T-helper 2 cell treated with Interferon-gamma antibody and Interleukin-4, amounts not matched to agents 5 μg/mL and 100 μg/mL, for 36 hours (primary cell): ENCODE measurements at places on chromosomes 5 and 9.

DNA sequence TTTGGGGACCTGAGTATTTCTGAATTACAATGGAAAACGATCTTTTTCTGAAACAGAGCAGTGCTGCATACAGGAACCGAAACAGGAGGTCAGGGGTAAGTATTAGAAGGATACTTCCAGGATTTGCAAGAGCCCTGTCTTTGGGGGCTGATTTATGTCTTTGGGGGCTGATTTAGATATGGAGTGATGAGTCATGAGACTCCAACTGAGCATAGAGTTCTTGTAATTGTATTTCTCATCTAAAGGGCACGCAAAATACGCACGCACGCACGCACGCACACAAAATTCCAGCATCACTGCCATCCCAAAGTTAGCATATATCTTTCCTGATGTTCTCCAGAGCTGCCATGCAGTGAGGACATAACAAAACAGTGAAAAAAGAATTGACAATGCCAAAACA, 414.8 kb upstream of the CCNH start:
- H3K4me3 ChIP-seq = no peak overlapping the region
- DNase-seq = no peak
- no peaks in the 10 kb centered on the region for H3K4me1 ChIP-seq
- H3K36me3 ChIP-seq = no peaks in the 10 kb centered on the region

DNA sequence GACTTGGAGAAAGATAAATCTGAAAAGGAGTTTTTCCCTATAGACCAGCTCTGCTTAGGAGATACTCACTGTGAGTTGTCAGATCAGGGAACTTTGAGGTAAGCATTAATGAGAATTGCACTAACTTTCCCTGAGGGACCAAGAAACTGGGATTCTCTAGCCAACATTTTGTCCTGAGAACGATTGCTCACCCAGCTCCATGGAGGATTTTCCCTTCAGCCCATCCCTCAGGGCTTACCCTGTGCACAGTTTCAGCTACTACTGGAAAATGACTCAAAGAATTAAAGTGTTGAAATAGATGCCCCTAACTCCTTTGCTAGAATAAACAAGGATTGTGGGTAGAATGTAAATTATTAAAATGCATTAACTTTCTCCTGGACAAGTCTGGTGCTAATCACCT, 237.2 kb upstream of the IL12B start:
- no peak overlapping the region for H3K4me3 ChIP-seq
- no peak for DNase-seq
- no peaks in the 10 kb centered on the region for H3K36me3 ChIP-seq
- H3K4me1 ChIP-seq = no peaks in the 10 kb centered on the region
- peaks cover 7% of the 10 kb centered on the region for H3K27me3 ChIP-seq

- H3K27ac ChIP-seq = no peak overlapping the region
- H3K4me1 ChIP-seq = no peaks in the 10 kb centered on the region
- no peaks in the 10 kb centered on the region for H3K27me3 ChIP-seq
These were observed 197.5 kb downstream of the TRPM3 start for GRCh38 chr9:70923961-70924360.

GRCh38 chr5:170307575-170308465, 10.2 kb upstream of the LCP2 start:
- H3K27ac ChIP-seq = peak overlapping the region; percentile 6
- DNase-seq = no peak
- no peaks in the 10 kb centered on the region for H3K36me3 ChIP-seq

DNA sequence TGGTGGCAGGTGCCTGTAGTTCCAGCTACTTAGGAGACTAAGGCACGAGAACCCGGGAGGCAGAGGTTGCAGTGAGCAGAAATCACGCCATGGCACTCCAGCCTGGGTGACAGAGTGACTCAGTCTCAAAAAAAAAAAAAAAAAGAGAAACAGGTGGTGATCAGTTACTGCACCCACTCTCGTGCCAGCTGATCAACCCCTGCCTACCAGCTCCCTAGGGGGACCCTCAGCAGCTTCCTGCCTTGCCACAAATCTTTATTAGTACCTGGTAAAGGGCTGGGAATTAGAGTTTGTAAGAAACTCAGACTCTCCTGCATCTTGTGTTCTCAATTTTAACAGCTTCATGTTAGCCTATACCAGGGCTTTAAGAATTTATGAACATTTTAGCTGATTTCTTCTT, 914.9 kb downstream of the EFNA5 start:
- H3K4me3 ChIP-seq = no peak overlapping the region
- DNase-seq = no peak
- no peak overlapping the region for H3K27ac ChIP-seq
- H3K36me3 ChIP-seq = no peaks in the 10 kb centered on the region
- no peaks in the 10 kb centered on the region for H3K27me3 ChIP-seq

- H3K4me1 ChIP-seq = no peaks in the 10 kb centered on the region
- no peak for DNase-seq
- no peaks in the 10 kb centered on the region for H3K27me3 ChIP-seq
These were observed 69.5 kb downstream of the ZNF354C start for GRCh38 chr5:179129607-179130071.

DNA sequence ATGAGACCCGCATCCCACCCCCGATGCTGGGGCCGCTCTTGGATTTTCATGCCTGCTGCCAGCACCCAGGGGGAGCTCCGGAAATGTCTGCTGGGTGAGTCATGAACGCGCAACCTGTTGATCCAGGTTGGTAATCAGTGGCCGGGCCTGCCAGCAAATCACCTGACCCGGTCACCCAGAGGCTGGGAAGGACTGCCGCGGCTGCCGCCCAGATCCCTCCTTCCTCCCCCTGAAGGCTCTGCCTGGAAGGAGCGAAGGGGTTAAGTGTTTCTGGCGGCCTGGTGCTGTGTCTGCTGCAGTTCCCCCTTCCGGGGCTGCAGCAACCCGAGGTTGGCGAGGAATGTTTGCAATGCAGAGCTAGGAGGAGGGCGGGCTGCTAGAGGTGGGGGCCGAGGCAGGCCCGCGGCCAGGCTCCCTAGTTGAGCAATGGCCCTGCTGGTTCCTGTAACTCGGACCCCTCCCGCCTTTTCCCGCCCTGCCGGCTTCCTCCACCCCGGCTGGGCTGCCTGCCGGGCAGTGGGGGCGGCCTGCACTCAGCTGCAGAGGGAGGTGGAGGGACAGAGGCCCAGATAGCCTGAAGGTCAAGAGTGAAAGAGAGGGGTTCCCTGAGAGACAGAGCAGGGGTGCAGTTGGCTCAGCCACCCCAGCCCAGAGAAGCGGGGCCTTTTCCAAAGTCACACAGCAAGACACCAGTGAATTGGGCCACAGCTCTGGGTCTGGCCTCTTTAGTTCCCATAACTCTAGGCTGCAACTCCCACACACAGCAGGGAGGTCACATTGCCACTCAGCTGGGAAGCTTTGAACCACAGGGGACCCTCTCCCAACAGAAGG, 156.3 kb upstream of the IER5L start:
- H3K27me3 ChIP-seq = peaks cover 8% of the 10 kb centered on the region
- peak overlapping the region; percentile 30 for H3K4me3 ChIP-seq

DNA sequence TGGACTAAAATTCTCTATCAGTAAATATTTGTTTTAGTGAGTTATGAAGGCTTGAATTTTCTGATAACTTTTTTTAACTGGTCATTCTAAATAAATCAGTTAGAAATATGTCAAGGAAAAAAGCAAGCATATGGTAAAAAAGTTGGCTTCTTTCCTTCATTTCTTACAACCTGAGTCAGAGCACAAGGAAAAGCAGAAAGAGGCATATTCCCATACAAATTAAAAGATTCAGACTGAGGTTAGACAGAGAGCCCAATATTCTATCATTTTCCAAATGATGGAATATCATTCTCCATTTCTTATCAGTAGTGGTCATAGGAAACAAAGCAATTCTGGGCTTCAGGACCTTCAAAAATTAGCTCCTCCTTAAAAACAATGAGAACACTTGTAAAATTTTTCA, 732.1 kb downstream of the MAT2B start:
- H3K27me3 ChIP-seq = no peaks in the 10 kb centered on the region
- H3K27ac ChIP-seq = no peak overlapping the region
- no peaks in the 10 kb centered on the region for H3K4me1 ChIP-seq
- no peak overlapping the region for H3K4me3 ChIP-seq
- DNase-seq = no peak

- no peak overlapping the region for H3K27ac ChIP-seq
- H3K4me1 ChIP-seq = no peaks in the 10 kb centered on the region
- no peak overlapping the region for H3K4me3 ChIP-seq
These were observed 10.6 kb downstream of the EGFL7 start for GRCh38 chr9:136673088-136673974.

- no peak overlapping the region for H3K27ac ChIP-seq
- H3K36me3 ChIP-seq = no peaks in the 10 kb centered on the region
- no peaks in the 10 kb centered on the region for H3K27me3 ChIP-seq
- no peaks in the 10 kb centered on the region for H3K4me1 ChIP-seq
- DNase-seq = no peak
These were observed 205.3 kb downstream of the SLCO4C1 start for GRCh38 chr5:102090770-102091169.

DNA sequence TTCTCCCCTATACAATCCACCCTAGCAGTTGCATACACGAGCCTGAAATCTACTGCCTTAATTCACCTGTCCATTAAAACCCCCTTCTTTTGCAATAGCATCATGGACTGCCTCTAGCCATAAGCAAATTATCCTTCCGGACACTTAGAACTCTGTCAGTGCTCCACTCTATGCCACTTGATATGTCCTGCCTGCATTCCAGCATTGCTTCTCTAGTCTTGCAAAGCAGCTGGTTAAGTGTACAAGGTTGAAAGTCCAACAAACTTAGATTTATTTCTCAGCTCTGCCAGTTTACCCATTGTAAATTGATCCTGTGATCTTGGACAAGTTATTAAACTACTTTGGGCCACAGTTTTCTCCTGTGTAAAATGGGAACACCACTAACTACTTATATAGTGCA, 197.9 kb downstream of the EPB41L4A start:
- no peaks in the 10 kb centered on the region for H3K4me1 ChIP-seq
- H3K27ac ChIP-seq = no peak overlapping the region
- H3K27me3 ChIP-seq = peaks cover 3% of the 10 kb centered on the region

GRCh38 chr5:132674671-132675506, 1.1 kb downstream of the IL4 start:
- H3K27ac ChIP-seq = peak overlapping the region; percentile 94
- DNase-seq = peak; percentile 62
- no peaks in the 10 kb centered on the region for H3K27me3 ChIP-seq
- H3K4me3 ChIP-seq = peak overlapping the region; percentile 74
- H3K36me3 ChIP-seq = peaks cover 2% of the 10 kb centered on the region

DNA sequence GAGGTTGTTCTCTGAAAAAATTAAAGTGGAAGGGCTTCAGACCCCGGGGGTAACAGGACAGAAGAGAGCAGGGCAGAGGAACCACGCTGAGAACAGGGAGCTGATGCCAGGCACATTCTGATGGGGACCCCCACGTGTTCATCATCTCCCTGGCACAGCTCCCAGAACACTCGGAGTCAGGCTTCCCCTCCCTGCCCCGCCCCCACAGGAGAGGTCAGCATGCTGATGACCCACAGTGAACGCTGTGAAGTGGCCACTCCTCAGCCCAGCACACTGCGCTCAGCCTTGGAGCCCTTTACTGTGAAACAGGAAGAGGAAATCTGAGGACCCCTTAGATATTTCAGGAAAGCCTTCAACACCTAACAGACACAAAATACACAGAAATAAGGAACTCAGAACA, 16.4 kb downstream of the RETREG1 start:
- H3K4me1 ChIP-seq = peaks cover 26% of the 10 kb centered on the region
- no peak overlapping the region for H3K4me3 ChIP-seq
- H3K27ac ChIP-seq = no peak overlapping the region
- peaks cover 41% of the 10 kb centered on the region for H3K36me3 ChIP-seq

GRCh38 chr9:114212826-114213225, 57.5 kb downstream of the COL27A1 start:
- H3K27me3 ChIP-seq = no peaks in the 10 kb centered on the region
- no peak for DNase-seq
- no peaks in the 10 kb centered on the region for H3K4me1 ChIP-seq
- no peaks in the 10 kb centered on the region for H3K36me3 ChIP-seq
- H3K27ac ChIP-seq = no peak overlapping the region

GRCh38 chr5:23991406-23991805, 484.0 kb downstream of the PRDM9 start:
- H3K27ac ChIP-seq = no peak overlapping the region
- H3K4me3 ChIP-seq = no peak overlapping the region
- H3K27me3 ChIP-seq = no peaks in the 10 kb centered on the region
- H3K36me3 ChIP-seq = no peaks in the 10 kb centered on the region
- no peaks in the 10 kb centered on the region for H3K4me1 ChIP-seq

DNA sequence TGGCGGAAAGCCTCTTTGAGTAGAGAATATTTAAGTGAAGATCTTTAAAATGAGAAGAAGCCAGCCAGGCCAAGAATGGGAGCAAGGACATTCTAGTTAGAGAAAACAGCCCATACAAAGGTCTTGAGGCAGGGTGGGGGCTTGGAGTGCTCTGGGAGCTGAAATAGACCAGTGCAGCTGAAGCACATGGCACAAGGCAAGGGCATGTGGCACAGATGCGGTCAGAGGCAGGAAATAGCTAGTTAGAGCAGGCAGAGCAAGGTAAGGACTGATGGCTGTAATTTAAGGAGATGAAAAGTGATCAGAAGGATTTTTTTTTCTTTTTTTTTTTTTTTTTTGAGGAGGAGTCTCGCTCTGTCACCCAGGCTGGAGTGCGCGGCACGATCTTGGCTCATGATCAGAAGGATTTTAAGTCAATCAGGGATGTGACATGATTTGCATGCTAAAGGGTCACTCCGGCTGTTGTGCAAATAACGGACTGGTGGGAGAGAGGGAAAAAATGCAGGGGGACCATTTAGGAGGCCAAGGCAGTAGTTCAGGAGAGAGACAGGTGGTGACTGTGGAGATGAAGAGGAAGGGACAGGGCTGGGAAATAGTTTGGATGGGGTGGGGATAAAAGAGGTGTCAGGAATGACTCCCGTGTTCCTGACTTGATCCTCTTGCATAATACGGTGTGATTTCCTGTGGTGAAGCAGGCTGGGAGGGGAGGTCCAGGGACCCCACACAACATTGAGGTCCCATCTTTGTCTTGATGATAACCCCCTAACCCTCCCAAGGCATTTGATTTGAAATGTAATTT, 207.6 kb downstream of the HSPA4 start:
- no peak for DNase-seq
- peaks cover 8% of the 10 kb centered on the region for H3K27me3 ChIP-seq
- H3K4me3 ChIP-seq = no peak overlapping the region
- H3K36me3 ChIP-seq = no peaks in the 10 kb centered on the region

DNA sequence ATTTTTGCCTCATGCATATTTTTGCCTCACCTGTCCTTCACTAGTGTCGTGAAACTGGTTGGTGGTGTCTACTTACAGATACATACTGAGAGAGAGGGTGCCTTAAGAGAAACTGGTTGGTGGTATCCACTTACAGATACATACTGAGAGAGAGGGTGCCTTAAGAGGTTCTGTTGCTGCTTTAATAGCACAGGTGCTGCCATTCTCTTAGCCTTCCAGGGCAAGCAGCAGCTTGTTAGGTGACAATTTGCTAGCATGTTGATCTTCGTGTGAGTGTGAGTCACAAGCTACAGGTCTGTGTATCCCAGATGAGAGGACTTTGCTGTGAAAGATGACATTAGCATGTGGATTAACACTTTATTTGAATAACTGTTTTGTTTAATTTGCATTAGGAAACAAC, 1.4 kb downstream of the PTTG1 start:
- DNase-seq = no peak
- peaks cover 40% of the 10 kb centered on the region for H3K36me3 ChIP-seq
- peak overlapping the region; percentile 66 for H3K27ac ChIP-seq
- peaks cover 59% of the 10 kb centered on the region for H3K4me1 ChIP-seq
